Keratinocyte (primary cell): ENCODE measurements at places on chromosomes 5 and 9. TPM values are rescaled to one million over a fixed set of nuclear protein-coding genes. Genes with fewer than 3 reads are reported as not detected.

The SMIM3 gene
- 21.1 to 37.0 TPM (median 29.7 TPM) in 3 replicates for polyA plus RNA-seq

The SCGB3A2 gene
- polyA plus RNA-seq, result not detected in 3 replicates

The DMRT2 gene
- 0.04 TPM in 1 of 3 replicates, not detected in the others for polyA plus RNA-seq

The CNTFR gene
- polyA plus RNA-seq, result 0.42 to 1.5 TPM (median 0.66 TPM) in 3 replicates

The PCDHB8 gene
- polyA plus RNA-seq, result not detected in 3 replicates

The AGXT2 gene
- polyA plus RNA-seq, result not detected in 3 replicates

The PCDHB14 gene
- polyA plus RNA-seq, result 0.13 to 0.41 TPM (median 0.20 TPM) in 3 replicates

The PSAT1 gene
- 30.2 to 88.9 TPM (median 62.7 TPM) in 3 replicates for polyA plus RNA-seq

The SLC36A2 gene
- polyA plus RNA-seq, result not detected in 3 replicates

The PCDHB5 gene
- polyA plus RNA-seq, result 0.07 to 0.10 TPM (median 0.09 TPM) in 3 replicates

The SPAAR gene
- polyA plus RNA-seq, result not detected in 3 replicates

The BARHL1 gene
- polyA plus RNA-seq, result not detected in 3 replicates

The SPACA9 gene
- 2.9 to 4.7 TPM (median 3.6 TPM) in 3 replicates for polyA plus RNA-seq

The PCDHB16 gene
- 0.02 to 0.09 TPM (median 0.07 TPM) in 3 replicates for polyA plus RNA-seq

The IFNA13 gene
- not detected in 3 replicates for polyA plus RNA-seq

The EPB41L4A gene
- 2.5 to 4.6 TPM (median 3.5 TPM) in 3 replicates for polyA plus RNA-seq

The GDA gene
- polyA plus RNA-seq, result 0.29 to 0.75 TPM (median 0.75 TPM) in 3 replicates

The LYSMD3 gene
- 10.1 to 18.9 TPM (median 10.4 TPM) in 3 replicates for polyA plus RNA-seq

The HMMR gene
- 1.5 to 16.2 TPM (median 7.7 TPM) in 3 replicates for polyA plus RNA-seq

The HAUS6 gene
- 8.8 to 15.7 TPM (median 9.6 TPM) in 3 replicates for polyA plus RNA-seq

The ZFP37 gene
- polyA plus RNA-seq, result 0.24 to 0.72 TPM (median 0.41 TPM) in 3 replicates

The COMMD10 gene
- 13.2 to 22.3 TPM (median 15.6 TPM) in 3 replicates for polyA plus RNA-seq

The IL3 gene
- polyA plus RNA-seq, result not detected in 3 replicates

The SETX gene
- polyA plus RNA-seq, result 16.6 to 23.8 TPM (median 19.7 TPM) in 3 replicates

The TRIM7 gene
- polyA plus RNA-seq, result 21.7 to 27.6 TPM (median 22.4 TPM) in 3 replicates

The ORM2 gene
- polyA plus RNA-seq, result not detected in 3 replicates

The C9 gene
- polyA plus RNA-seq, result 0.04 TPM in 1 of 3 replicates, not detected in the others

The LMX1B gene
- 0.24 to 0.59 TPM (median 0.54 TPM) in 3 replicates for polyA plus RNA-seq

The NDUFS4 gene
- polyA plus RNA-seq, result 69.3 to 118 TPM (median 102 TPM) in 3 replicates

The MYOZ3 gene
- 0.03 to 0.05 TPM in 2 of 3 replicates, not detected in the other for polyA plus RNA-seq

The FOXI1 gene
- 0.03 TPM in 1 of 3 replicates, not detected in the others for polyA plus RNA-seq

The SLIT3 gene
- polyA plus RNA-seq, result 2.4 to 10.1 TPM (median 3.1 TPM) in 3 replicates

The PCA3 gene
- not detected in 3 replicates for polyA plus RNA-seq

The SPINK6 gene
- polyA plus RNA-seq, result 25.8 to 67.7 TPM (median 35.5 TPM) in 3 replicates

The KCNN2 gene
- 0.09 TPM in 2 of 3 replicates, not detected in the other for polyA plus RNA-seq

The PHF24 gene
- polyA plus RNA-seq, result 0.04 to 0.09 TPM (median 0.04 TPM) in 3 replicates

The TAF11L12 gene
- polyA plus RNA-seq, result not detected in 3 replicates

The IL9 gene
- polyA plus RNA-seq, result not detected in 3 replicates

The SPATA31A3 gene
- not detected in 3 replicates for polyA plus RNA-seq

The CDH9 gene
- not detected in 3 replicates for polyA plus RNA-seq

The ANKRD18A gene
- polyA plus RNA-seq, result 1.7 to 4.5 TPM (median 4.0 TPM) in 3 replicates
